ENCODE measurements at places on chromosomes 12 and 14. TPM values are rescaled to one million over a fixed set of nuclear protein-coding genes. Genes with fewer than 3 reads are reported as not detected.

The EXOC3L4 gene
- total RNA-seq = 2.0 TPM

The POTEM gene
- not detected for total RNA-seq

The B3GNT4 gene
- 0.80 TPM for total RNA-seq

The STYX gene
- total RNA-seq = 5.1 TPM

The MGP gene
- not detected for total RNA-seq

The DIO3 gene
- total RNA-seq = not detected

The ING4 gene
- 17.6 TPM for total RNA-seq

The STXBP6 gene
- total RNA-seq = 2.2 TPM

The DENR gene
- 59.8 TPM for total RNA-seq

The EDDM3A gene
- not detected for total RNA-seq

The TMEM117 gene
- 2.5 TPM for total RNA-seq

The TAS2R42 gene
- total RNA-seq = not detected

The RIC8B gene
- total RNA-seq = 6.2 TPM

The BATF gene
- not detected for total RNA-seq

The KLHDC2 gene
- total RNA-seq = 33.8 TPM

The OR4K17 gene
- not detected for total RNA-seq

The TEX22 gene
- 0.18 TPM for total RNA-seq

The SPPL3 gene
- 48.4 TPM for total RNA-seq

The FAM216A gene
- total RNA-seq = 16.1 TPM

The NRL gene
- 1.2 TPM for total RNA-seq

The RFX4 gene
- not detected for total RNA-seq

The MGST1 gene
- total RNA-seq = 790 TPM

The C14orf132 gene
- 3.8 TPM for total RNA-seq

The VCPKMT gene
- 6.3 TPM for total RNA-seq

The KRT77 gene
- total RNA-seq = not detected

The C12orf54 gene
- total RNA-seq = not detected
